ENCODE measurements at places on chromosomes 6 and 20.

DNA sequence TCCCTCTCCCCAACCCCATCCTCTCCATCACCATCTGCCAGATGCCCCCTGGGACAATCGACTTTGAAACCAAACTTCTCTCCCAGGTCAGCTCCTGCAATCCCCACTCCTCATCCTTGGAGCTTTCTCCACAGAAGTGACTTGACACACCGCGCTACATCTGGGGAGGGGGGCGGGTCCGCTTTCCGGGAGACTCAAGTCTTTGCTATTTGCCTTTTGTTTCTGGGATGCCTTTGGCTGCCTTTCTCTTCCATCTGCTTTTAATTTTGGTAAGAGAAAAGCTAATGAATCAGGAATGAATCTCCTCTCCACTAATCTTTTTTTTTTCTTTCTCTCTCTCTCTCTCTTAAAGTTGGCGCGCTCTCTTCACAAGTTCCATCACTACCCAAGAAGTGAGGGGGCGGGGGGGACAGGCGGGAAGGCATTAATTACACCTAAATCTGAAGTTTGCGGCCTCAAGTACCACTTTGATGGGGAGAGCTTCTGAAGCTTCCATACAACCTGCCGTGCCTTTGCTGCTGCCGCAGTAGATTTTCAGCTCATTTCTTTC lies 664 bp upstream of the TPBG start:
- DNase-seq, result no peak

- no peak for DNase-seq
These were observed 5.1 kb downstream of the KIAA1755 start for GRCh38 chr20:38255393-38255792.

- no peak for DNase-seq
These were observed 54.3 kb upstream of the BMP6 start for GRCh38 chr6:7671581-7671980.

DNA sequence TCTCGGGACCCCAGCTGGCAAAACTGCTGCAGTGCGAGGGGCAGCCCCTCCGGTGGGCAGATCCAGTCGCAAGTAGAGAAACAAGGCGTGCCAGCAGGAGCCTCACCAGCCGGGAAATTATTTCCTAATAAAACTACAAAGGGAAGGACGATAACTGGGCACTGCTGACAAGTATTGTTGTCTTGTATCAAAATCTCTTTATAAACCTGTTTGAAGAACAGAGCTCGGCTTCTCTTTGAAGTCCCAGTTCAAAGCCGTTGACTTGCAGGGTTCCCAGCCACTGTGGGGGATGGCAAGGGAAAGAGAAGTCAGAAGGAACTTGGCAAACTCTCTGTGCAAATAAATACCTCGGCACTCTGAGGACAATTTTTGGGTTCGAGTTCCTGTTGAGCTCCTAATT lies 504.5 kb downstream of the CD83 start:
- DNase-seq, result no peak

DNA sequence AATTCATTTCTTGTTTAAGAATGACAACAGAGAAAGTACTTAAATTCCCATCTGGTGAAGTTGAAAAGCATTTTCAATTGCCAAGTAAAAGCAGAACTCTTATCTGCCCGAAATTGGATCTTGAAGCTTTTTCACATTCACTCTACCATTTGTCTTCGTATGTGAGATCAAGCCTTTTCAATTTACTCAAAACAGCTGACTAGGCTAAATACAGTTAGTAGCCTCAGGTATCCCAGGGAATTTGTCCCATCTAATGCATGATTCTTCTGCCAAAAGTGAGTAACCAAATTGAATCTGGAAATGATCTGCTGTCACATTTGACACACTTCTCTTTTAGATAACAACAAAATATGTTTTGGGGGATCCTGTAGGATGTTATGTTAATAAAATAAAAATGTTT lies 596.8 kb upstream of the HS3ST5 start:
- no peak for DNase-seq

DNA sequence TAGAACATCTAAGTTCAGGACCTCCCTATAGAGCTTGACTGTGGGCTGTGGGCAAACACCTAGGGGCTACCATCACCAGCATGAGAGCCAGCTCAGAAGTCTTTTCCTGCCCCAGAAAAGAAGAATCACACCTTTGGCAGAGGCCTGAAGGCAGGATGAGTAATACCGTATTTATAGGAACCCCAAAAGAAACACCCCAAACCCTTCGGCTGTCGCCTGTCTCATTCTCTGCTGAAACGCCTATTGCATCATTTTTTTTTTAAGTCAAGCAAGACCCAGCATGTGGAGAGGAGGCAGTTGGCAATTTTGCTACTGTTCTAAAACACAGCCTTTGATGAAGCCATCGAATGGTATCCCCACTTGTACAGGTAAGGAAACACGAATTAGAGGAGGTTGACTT lies 436.4 kb downstream of the TFAP2A start:
- no peak for DNase-seq

DNA sequence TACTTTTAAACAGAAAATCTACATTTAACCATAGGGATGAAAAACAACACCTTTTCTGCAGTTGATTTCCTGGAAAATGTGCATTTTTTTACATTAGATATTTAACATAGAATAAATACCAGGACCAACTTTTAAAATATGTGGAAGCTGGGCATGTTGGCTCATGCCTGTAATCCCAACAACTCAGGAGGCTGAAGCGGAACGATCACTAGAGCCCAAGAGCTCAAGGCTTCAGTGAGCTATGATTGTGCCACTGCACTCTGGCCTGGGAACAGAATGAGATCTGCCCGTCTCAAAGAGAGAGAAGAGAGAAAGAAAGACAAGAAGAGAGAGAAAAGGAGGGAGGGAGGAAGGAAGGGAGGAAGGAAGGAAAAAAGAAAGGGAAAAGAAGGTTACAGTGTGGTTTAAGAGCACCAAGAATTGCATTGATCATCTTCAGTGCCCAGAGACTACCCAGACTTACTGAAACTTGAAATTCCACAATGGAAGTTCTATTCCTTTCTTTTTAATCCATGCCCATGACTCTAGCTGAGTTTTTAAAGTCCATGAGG lies 189.4 kb upstream of the ARID1B start:
- DNase-seq, result no peak

- no peak for DNase-seq
These were observed 15.2 kb upstream of the NOP56 start for GRCh38 chr20:2637246-2637645.
